Vagina (tissue), 2 donors: ENCODE measurements at places on chromosomes 2 and 18. TPM values are rescaled to one million over a fixed set of nuclear protein-coding genes. Genes with fewer than 3 reads are reported as not detected.

- H3K4me3 ChIP-seq, result no peak overlapping the region
- H3K4me1 ChIP-seq, result no peaks in the 10 kb centered on the region
- H3K36me3 ChIP-seq, result no peaks in the 10 kb centered on the region
- no peak overlapping the region for H3K27ac ChIP-seq
- H3K27me3 ChIP-seq, result no peaks in the 10 kb centered on the region
Observed at GRCh38 chr2:165112133-165112573, 91.7 kb downstream of the SCN3A start.

- no peaks in the 10 kb centered on the region for H3K36me3 ChIP-seq
- DNase-seq, result no peak
- no peaks in the 10 kb centered on the region for H3K27me3 ChIP-seq
Observed at GRCh38 chr2:121705390-121705789, 31.3 kb downstream of the NIFK start.

DNA sequence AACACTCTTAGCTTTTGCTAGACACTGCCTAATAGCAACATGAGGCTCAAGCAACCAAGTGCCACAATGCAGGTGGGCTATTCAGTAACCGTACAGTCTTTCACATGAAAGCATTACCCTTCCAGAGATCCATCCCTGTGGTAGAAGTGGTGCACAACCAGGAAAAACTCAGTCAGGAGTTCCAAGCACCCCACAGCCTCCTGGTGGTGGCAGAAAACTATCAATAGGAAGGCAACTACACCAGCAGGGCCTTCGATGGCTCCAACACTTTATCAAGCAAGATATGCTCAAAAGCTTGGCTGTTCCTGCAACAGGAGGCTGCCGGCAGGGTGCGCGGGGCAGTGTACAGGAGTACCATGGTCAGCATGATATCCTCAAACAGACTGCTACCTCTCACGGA lies 176.1 kb upstream of the DLGAP1 start:
- H3K27ac ChIP-seq, result no peak overlapping the region
- H3K27me3 ChIP-seq, result no peaks in the 10 kb centered on the region
- H3K4me3 ChIP-seq, result no peak overlapping the region
- DNase-seq, result no peak
- H3K4me1 ChIP-seq, result no peaks in the 10 kb centered on the region

DNA sequence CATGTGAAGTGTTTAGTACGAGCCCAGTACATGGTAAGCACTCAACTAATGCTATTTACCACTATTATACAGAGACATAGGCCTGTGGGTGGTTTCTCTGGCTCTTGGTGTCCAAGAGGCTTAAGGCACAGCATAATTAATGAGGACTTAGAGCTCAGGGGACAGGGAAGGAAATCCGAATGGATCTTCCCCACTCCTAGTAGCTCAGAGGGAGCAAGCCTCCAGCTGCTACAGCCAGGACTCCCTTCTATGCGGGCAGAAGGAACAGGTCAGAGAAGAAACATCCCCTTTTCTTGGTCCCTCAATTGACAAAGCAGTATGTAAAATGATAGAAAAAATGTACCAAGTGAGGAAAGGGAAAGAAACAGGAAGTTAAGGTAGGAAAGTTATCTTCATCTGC lies 261.3 kb upstream of the STON1 start:
- no peak overlapping the region for H3K27ac ChIP-seq
- no peak overlapping the region for H3K4me3 ChIP-seq
- no peaks in the 10 kb centered on the region for H3K27me3 ChIP-seq
- H3K4me1 ChIP-seq, result no peaks in the 10 kb centered on the region

- no peak overlapping the region for H3K4me3 ChIP-seq
- no peaks in the 10 kb centered on the region for H3K36me3 ChIP-seq
- no peak overlapping the region for H3K27ac ChIP-seq
- no peak for DNase-seq
- H3K4me1 ChIP-seq, result no peaks in the 10 kb centered on the region
- H3K27me3 ChIP-seq, result no peaks in the 10 kb centered on the region
Observed at GRCh38 chr2:207248702-207249377, 83.1 kb upstream of the KLF7 start.

DNA sequence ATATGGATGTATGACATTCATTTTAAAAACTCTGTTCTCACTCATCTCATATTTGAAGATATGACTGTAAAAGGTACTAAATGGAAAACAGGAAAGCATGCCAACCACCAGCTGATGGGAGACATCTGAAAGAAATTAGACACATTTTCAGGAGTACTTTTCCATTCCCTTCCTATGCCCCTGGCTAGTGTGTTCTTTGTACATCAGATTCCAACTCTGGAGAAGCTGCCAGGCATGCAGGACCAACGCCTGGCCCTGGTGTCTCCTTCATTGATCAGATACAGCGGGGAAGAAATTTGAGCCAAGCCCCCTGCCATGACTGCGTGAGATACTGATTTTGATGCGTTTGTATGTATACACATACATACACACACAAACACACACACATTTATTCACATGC lies 599.0 kb upstream of the SYT4 start:
- no peaks in the 10 kb centered on the region for H3K36me3 ChIP-seq
- no peak for DNase-seq
- H3K4me1 ChIP-seq, result peaks cover 12% of the 10 kb centered on the region

- H3K27ac ChIP-seq, result no peak overlapping the region
- DNase-seq, result no peak
- H3K4me1 ChIP-seq, result peaks cover 69% of the 10 kb centered on the region
- no peaks in the 10 kb centered on the region for H3K27me3 ChIP-seq
- no peak overlapping the region for H3K4me3 ChIP-seq
Observed at GRCh38 chr2:12725233-12726187, 8.8 kb downstream of the TRIB2 start.

DNA sequence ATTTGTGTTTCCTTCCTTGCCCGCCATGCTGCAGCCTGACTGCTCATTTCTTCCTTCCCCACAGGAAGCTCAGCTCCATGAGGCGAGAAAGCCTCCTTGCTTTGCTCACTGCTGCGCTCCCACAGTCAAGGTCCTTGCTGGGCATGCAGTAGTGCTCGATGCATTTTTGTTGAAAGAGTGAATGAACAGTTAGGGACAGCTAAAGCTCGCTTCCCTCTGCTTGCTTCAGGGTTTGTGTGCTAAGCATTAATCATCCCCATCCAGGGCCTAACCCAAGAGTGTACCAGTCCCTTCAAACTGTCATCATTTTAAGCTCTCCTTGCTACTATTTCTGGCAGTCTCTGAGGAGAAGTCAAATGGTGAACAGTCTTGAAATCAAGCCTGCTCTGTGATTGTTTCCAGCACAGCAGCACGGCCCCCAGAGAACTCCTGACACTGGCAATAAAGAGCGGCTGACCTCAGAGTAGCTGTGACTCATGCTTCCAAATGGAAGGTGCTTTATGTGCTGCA lies 171.7 kb upstream of the SOX11 start:
- H3K36me3 ChIP-seq, result no peaks in the 10 kb centered on the region
- DNase-seq, result no peak
- H3K27ac ChIP-seq, result no peak overlapping the region
- H3K4me3 ChIP-seq, result no peak overlapping the region
- no peaks in the 10 kb centered on the region for H3K27me3 ChIP-seq
- no peaks in the 10 kb centered on the region for H3K4me1 ChIP-seq

DNA sequence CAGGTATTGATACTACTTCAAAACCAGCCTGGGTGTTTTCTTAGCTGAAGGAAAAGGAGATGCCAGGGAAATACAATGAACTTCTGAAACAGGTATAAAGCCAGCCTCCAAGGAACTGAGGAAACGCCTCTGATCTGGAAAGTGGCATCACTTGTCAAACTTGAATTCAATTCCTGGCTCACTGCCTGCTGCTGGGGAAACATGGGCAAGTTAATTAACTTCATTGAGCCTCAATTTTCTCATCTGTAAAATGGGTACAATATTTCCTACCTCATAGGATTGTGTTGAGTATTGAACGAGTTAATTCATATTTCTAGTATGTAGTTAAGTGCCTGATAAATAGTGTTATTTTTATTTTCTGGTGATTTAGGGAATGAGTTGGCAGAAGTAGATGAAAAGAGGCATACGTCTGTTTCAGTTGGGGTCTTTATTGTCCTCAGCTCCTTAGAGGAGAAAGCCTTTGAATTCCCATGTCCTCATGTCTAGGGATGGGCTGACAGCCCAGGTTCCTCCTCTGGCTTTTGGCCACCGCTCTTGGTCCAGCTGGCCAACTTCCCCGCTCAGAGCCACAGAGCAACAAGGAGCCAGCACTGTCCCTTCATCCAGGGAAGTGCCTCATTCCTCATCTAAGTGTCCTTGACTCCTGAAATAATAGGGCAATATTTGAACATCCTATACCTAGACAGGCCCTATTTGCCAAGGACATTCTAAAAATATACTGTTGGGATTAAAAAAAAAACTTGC lies 210.5 kb upstream of the GATA6 start:
- no peak overlapping the region for H3K27ac ChIP-seq
- no peaks in the 10 kb centered on the region for H3K4me1 ChIP-seq
- H3K27me3 ChIP-seq, result no peaks in the 10 kb centered on the region
- no peak overlapping the region for H3K4me3 ChIP-seq
- H3K36me3 ChIP-seq, result no peaks in the 10 kb centered on the region
- DNase-seq, result no peak

- H3K27me3 ChIP-seq, result no peaks in the 10 kb centered on the region
- no peaks in the 10 kb centered on the region for H3K36me3 ChIP-seq
- H3K4me3 ChIP-seq, result no peak overlapping the region
- H3K27ac ChIP-seq, result no peak overlapping the region
Observed at GRCh38 chr2:119265693-119266066, 42.0 kb downstream of the STEAP3 start.

- H3K4me3 ChIP-seq, result no peak overlapping the region
- H3K27me3 ChIP-seq, result no peaks in the 10 kb centered on the region
- H3K4me1 ChIP-seq, result peaks cover 21% of the 10 kb centered on the region
- H3K36me3 ChIP-seq, result no peaks in the 10 kb centered on the region
- no peak for DNase-seq
Observed at GRCh38 chr2:111944531-111945210, 46.3 kb downstream of the MERTK start.

GRCh38 chr2:149184991-149185390 lies 145.4 kb upstream of the LYPD6 start:
- no peak overlapping the region for H3K4me3 ChIP-seq
- DNase-seq, result no peak
- H3K4me1 ChIP-seq, result no peaks in the 10 kb centered on the region
- H3K36me3 ChIP-seq, result no peaks in the 10 kb centered on the region

DNA sequence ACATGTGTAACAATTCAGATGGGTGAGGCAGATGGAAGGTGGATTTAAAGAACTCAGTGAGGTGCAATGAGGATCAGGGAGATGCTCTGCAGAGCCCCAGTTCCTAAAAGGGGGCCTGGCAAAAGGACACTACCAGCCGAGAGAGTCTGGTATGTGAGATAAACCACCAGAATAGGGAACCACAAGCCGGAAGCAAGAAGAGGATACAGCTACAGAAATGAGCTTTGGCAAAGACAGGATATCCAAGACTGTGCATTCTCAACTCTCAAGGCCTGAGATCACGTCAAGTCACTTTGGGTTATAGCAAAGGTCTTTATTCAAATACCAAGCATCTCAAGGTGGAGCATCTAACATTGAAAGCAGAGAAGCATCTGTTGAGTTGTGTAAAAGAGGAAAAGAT lies 293.5 kb downstream of the ARHGAP15 start:
- DNase-seq, result no peak
- H3K36me3 ChIP-seq, result no peaks in the 10 kb centered on the region
- H3K27me3 ChIP-seq, result no peaks in the 10 kb centered on the region
- no peak overlapping the region for H3K4me3 ChIP-seq
- H3K27ac ChIP-seq, result no peak overlapping the region

- no peaks in the 10 kb centered on the region for H3K36me3 ChIP-seq
- no peak overlapping the region for H3K27ac ChIP-seq
- H3K4me1 ChIP-seq, result no peaks in the 10 kb centered on the region
- H3K27me3 ChIP-seq, result no peaks in the 10 kb centered on the region
- DNase-seq, result no peak
- H3K4me3 ChIP-seq, result no peak overlapping the region
Observed at GRCh38 chr2:137943678-137944347, 20.5 kb upstream of the HNMT start.

The TPRKB gene
- 18.9 TPM for total RNA-seq

The TLX2 gene
- total RNA-seq, result 6.6 TPM

The CCDC138 gene
- total RNA-seq, result 4.9 TPM

The AFF3 gene
- 7.6 TPM for total RNA-seq

The REEP1 gene
- total RNA-seq, result 13.5 TPM

The ZSCAN30 gene
- total RNA-seq, result 19.4 TPM

The IL36G gene
- not detected for total RNA-seq
